ENCODE measurements at places on chromosomes 1 and 21.

GRCh38 chr1:63698001-63698838 is 75.6 kb upstream of the ROR1 start:
- no peak for DNase-seq

- no peak for DNase-seq
Observed at GRCh38 chr21:33815143-33815707, 100.4 kb downstream of the ATP5PO start.

DNA sequence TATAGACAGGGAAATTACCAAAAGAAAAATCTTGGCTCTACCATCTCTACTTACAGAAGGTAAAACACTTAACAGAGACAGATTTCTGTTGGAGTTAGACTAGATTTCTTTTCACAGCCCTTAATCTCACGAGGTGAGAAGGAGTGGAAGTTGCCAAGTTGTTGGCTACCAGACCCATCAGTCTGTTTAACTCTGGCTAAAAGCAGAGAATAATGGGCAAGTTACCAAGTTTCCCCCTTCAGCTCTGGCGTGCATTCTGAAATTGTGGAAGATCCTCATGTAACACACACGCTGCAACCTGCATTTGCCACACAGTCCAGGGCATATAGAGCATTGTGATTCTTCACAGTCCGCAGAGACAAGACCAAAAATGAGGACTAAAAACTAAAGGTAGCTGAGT is 49.3 kb downstream of the STX6 start:
- DNase-seq, result no peak

DNA sequence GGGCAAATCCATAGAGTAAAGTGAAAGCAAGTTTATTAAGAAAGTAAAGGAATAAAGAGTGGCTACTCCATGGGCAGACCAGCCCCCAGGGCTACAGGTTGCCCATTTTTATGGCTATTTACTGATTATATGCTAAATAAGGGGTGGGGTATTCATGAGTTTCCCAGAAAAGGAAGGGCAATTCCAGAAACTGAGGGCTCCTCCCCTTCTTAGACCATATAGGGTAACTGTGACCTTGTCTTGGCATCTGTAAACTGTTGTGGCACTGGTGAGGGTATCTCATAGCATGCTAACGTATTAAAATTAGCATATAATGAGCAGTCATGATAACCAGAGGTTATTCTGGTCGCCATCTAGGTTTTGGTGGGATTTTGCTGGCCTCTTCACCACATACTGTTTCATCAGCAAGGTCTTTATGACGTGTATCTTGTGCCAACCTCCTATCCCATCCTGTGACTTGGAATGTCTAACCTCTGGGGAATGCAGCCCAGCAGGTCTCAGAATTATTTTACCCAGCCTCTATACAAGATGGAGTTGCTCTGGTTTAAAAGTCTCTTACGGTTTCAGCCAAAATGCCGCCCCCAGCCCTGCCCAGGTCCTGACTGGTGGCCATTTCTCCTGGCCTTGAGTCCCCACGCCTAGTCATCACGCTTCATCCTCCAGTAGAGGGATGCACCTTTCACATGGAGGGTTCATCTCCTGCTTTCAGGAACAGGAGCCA is 982 bp upstream of the TRIM17 start:
- no peak for DNase-seq

- DNase-seq, result peak; percentile 66
Observed at GRCh38 chr1:101238031-101238628, 1.3 kb downstream of the S1PR1 start.

DNA sequence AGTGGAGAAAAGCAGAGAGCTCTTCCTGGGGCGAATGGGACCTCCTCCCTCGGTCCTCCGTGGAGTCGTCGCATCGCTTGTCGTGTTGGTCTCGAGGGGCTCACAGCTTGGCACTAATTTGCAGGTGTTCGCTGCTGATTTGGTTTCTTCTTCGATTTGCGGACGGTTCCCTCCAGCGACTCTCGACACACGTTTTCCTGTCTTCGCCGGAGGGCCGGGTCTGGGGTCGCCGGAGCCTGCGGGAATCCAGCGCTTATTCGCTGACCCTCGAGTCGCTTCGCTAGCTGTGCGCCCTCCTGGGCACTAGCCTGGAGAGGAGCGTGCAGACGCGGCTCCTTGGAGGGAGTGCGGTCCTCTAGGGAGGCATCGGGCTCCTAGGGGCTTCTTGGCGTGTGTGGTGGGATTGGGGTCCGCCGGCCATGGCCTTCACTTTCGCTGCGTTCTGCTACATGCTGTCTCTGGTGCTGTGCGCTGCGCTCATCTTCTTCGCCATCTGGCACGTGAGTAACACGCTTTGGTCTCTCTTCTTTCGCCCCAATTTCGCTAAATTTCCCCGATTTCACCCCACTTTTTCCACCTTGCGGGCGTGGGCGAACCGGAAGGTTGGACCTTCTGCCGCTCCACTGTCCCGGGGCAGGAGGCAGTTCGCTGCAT is 766 bp downstream of the CNIH3 start:
- DNase-seq, result peak; percentile 31

GRCh38 chr1:59039551-59039950 is 255.7 kb upstream of the JUN start:
- no peak for DNase-seq

DNA sequence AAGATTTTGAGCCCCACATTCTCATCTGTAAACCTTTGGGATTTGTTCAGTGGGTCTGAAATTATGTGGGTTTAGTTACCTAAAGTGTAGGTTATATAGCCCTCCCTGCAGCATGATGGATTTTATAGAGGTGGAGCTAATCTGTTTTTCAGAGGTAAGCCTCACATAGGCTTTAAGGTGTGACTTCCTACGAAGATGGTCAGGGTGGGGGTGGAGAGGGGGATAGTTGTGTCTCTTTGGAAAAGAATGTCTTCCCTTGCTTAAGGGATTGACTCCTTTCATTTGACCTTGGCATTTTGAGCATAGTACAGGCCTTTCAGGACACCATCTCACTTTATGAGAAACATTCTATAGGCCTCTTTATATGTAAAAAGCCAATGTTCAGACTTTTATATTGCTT is 3.4 kb downstream of the CACHD1 start:
- no peak for DNase-seq

DNA sequence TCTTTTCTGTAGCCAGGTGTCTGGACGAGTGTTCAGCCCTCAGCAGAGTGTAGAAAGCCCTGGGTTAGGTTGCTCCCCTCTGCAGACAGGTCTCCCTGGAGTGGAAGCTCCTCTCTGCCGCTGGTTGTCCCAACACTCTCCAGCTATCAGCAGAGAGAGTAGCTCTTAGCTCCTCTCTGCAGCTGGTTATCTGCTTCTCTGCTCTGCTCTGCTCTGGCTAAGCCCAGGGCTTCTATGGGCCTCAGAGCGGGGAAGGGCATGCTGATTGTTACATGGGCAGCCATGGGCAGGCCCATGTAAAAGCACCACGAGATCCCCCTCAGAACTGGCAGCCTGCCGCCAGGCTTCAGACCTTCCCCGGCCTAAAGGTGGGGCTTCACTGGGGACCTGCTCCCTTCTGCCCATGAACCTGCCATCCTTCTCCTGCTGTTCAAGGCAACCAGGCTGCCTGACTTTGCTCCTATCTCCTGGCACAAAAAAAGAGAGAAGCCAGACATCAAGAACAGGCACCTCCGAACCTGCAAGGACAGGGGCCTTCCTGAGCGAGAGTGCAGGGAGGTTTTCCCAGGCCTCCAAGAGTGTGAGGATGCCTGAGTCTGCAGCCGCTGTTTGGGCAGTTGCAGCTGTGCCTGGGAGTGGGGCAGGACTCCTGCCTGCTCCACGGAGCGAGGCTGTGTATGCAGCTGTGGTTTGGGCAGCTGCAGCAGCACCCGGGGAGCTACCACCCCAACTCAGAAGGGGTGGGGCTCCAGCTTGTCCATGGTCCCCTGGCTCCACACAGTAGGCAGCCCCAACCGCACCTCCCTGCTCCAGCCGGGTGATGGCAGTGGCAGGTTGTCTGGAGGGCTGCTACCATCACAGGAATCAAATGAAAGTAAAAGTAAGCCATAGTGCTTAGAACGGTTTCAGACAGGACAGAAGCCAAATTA is 973.7 kb downstream of the LTN1 start:
- no peak for DNase-seq

- no peak for DNase-seq
Observed at GRCh38 chr1:27755286-27755685, 17.7 kb upstream of the STX12 start.

DNA sequence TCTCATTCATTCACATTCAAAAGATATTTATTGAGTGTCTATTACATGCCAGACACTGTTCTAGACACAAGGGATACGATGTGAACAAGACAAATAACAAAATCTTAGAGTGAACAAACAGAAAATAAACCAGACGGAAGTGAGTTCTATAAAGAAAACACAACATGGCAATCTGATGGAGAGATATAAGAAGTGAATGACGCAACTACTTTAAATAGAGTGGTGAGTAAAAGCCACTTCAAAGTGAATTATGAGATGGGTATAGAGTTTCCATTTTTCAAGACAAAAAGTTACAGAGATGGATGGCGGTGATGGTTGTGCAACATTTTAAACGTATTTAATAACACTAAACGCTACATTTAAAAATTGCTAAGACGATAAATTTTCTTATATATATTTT is 75.4 kb downstream of the CEP170 start:
- no peak for DNase-seq

DNA sequence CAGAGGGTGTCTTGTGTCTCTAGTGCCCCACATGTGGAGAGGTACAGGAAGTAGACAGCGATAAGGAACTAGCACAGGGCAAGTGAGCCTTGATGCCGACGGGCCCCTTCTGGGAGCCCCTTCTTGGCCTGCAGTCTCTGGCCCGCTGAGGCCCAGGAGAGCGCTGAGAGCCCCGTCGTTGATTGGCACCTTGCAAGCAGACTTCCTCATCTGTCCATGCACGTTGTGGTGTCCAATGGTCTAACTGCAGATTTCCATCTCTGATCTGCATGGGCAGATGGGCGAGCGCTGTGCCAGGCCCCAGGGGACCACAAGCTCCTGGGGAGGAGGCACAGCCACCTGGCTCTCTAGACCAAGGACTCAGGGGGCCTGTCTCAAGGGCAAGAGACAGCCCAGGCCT is 32.4 kb downstream of the PLEKHA6 start:
- DNase-seq, result no peak

DNA sequence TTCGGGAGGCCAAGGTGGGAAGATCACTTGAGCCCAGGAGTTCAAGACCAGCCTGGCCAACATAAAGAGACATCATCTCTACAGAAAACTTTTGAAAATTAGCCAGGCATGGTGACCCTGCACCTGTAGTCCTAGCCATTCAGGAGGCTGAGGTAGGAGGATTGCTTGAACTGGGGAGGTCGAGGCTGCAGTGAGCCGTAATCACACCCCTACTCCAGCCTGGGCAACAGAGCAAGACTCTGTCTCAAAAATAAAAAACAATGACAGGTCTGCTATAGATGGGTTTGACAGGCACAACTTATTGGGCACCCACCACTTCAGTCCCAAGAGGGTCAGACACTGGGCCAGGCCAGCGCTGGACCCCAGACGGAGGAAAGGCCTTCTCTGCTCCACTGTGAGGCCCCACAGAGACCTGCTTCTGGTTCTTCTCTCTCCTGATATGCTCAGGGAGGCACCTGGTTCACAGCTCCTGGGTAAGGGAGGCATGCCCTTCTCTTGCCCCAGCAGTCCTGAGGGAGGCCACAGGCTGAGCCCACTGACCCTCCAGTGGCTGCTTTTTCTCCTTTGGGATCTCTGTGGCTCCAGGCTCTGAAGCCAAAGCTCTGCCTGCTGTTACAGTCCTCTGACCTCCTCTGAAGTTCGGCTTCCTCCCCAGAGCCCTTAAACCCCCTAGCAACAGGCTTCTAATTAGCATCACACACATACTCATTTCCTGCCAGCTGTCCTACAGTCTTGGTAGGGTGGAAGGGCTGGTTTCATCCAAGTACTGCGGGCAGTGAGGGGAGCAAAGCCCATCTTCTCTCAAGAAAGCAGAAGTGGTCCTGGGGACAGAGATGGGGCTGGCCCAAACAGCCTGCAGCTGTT is 14.4 kb downstream of the S100A16 start:
- DNase-seq, result no peak

- no peak for DNase-seq
Observed at GRCh38 chr1:15941044-15941840, 34.7 kb downstream of the ZBTB17 start.

DNA sequence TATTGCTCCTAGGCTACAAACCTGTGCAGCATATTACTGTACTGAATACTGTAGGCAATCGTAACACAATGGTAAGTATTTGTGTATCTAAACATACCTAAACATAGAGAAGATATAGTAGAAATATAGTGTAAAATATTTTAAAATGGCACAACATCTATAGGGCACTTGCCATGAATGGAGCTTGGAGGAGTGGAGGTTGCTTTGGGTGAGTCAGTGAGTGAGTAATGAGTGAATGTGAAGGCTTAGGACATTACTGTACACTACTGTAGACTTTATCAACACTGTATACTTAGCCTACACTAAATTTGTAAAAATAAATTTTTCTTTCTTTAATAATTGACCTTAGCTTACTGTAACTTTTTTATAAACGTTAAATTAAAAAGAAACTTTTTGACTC is 7.9 kb downstream of the LEFTY2 start:
- no peak for DNase-seq

DNA sequence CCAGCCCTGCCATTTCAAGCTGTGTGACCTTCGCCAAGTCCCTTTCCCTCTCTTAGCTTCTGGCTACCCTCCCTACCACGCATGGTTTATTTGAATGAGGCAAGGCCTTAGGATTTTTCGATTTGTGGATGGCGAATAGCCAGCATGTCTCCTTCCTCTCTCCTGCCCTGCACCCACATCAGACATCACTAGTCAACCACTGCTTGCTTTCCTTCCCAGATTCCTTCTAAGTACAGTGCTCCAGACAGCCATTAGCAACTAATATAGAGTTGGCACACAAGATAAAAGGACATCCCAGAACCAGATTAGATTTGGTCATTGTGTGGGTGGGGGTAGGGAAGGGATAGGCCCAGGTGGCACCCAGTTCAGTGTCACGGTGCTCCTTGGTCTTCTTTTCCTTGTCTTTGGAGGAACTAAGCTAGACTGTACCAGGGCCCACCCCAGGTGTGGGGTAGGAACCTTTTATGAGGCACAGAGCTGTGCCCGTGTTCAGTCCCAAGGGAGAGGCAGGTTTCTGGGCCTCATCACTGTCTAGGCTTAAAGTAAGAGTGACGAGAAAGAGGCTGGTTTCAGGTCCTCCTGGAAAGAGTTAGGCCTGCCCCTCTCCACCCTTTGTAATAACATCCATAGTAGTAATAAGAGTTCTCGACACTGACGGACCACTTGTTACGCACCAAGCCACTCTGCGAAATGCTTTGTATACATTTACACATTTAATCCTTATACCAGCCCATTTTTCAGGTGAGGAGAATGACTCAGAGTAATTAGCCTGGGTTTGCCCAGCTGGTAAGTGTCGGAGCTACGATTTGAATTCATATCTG is 8.6 kb downstream of the ALPL start:
- no peak for DNase-seq
